ENCODE measurements at places on chromosomes 11 and 22.

DNA sequence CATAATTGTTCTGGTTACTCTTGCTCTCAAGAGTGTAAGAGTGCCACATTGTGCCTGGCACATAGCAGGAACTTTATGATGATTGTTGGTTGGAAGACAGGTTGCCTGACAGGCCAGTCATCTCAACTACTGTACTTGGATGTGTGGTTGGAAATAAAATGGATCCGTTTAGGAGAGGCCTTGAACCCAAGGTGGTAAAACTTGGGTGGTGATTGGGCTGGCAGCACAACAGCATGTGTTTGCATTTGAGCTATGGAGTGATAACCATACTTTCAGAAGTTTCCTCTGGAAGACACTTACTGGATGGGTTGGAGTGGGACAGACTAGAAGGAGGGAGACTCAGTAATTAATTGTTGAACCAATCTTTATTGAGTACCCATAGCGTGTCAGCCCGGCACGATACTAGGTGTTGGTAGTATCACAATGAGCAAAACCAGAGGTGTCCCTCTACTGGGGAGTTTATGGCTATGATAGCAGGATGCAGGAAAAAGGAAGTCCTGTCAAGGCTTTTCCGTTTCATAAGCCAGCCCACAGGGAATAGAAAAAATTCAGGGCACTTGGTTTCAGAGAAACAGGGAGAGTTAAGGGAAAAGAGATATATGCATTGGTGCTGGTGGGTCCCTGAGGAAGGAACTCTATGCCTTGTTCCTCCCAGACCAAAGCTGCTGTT is 3.1 kb upstream of the TMEM109 start:
- no peak for DNase-seq

- DNase-seq, result no peak
Observed at GRCh38 chr22:27086080-27087044, 429.0 kb downstream of the MIAT start.

DNA sequence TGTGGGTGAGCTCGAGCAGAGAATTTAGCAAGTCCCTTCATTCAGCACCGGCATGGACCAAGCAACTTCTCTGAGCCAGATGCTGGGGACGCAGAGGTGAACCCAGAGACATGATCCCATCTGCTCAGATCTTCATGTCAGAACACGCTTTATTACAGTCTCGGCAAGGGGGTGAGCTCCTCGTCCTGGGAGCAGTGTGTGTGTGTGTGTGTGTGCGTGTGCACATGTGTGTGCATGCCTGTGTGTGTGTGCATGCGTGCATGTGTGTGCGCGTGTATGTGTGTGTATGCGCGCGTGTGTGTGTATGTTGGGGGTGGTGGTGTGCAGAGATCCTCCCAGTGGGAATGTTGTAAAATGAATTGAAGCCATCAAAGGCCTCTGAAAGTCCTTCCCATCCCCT is 9.8 kb downstream of the MIAT start:
- no peak for DNase-seq

DNA sequence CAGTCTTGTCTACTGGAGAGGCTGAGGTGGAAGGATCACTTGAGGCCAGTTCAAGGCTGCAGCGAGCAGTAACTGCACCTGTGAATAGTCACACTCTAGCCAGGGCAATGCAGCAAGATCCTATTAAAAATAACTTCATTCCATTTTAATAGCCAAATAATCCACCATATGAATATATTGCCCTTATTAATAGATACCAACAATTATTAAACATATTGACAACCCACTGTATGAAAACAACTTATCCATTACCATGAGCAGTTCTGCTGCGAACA is 10.4 kb downstream of the GATD1 start:
- DNase-seq, result no peak

- DNase-seq, result no peak
Observed at GRCh38 chr22:26079009-26079408, 90.3 kb upstream of the SEZ6L start.

GRCh38 chr11:11449327-11449726 is 96.3 kb upstream of the CSNK2A3 start:
- no peak for DNase-seq

DNA sequence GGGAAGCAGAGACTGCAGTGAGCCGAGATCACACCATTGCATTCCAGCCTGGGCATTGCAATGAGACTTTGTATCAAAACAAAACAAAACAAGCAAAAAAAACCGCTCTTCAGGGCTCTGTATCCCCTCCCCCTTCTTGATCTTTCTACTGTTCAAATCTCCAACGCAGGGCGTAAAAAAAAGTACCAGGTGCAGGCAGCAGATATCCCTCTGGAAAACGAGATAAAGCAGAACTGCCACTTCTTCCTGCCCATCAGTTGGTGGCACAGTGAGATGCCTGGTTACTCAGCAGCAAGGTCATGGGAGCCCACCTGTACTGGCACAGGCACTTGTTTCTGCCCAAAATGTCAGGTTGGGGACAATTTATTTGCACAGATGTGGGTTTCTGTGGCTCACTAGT is 11.2 kb downstream of the CCS start:
- no peak for DNase-seq

DNA sequence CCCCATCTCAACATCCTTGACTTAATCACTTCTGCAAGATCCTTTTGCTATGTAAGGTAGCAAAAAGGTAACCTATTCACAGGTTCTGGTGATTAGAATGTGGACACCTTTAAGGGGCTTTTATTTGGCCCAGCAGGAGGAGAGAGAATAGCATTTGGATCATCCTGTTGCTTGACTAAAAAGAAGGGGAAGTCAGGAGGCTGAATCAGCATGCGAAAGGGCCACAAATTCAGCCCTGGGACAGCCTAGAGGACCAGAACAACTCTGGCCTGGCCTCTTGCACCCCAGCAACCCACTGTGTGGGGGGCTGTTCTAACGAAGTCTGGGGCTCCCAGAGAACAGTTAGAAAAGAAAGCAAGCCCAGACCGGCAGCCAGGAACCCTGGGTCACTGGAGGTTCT is 3.2 kb upstream of the HMOX1 start:
- no peak for DNase-seq

DNA sequence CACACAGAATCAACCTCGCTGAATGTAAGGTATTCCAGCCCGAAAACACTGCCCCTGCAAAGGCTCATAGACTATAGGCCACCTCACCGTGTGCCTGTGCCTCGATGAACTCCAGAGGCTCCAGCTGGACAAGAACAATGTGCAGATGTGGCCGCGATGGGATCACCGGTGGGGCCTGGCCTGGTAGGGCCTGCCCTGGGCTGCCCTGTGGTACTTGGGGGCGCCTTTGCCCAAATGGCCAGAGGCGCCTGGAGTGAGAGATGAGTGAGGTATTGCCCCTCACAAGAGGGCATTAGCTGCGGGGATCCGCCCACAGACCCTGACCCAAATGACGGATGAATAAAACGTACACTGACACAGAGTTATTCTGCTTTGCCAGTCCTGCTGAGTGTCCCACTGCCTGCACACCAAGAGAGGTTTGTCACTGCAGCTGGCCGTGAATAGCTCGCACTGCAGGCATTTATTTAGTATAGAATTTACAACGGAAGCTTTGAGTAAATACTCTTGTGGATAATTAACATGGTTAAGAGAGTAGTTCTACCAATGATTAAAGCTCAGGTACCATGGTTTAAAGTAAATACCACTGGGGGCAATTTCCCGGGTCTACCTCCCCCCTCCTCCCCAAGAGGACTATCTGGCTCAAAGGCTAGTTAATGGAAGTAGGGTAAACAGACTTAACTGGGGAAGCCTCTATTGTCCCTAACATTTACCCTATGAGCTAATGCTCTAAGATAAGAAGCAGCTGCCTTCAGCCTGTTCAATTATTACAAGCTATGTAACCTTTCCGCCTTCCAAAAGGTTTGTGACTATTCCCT is 101.1 kb upstream of the IGLL5 start:
- DNase-seq, result no peak

- no peak for DNase-seq
Observed at GRCh38 chr11:97140885-97141494, 751.2 kb downstream of the JRKL start.

DNA sequence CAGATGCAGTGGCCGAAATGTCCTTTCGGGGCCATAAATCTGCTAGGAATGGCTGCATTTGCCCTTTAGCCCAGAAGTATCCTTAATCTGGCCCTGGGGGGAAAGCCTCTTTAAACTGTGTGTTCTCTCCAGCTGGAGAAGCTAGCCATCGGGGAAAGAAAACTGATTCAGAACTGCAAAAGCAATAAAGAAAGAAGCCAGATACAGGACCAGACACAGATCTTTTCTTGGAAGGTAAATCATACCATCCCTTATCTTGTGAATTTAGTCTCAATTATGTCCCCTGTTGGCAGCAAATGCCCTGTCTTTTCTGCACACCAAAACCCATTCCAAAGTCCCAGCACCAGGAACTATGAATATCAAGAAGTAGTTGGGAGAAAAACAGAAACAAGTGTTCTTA is 25.6 kb downstream of the PC start:
- no peak for DNase-seq

- DNase-seq, result no peak
Observed at GRCh38 chr11:57413681-57414080, 13.2 kb downstream of the SLC43A3 start.

DNA sequence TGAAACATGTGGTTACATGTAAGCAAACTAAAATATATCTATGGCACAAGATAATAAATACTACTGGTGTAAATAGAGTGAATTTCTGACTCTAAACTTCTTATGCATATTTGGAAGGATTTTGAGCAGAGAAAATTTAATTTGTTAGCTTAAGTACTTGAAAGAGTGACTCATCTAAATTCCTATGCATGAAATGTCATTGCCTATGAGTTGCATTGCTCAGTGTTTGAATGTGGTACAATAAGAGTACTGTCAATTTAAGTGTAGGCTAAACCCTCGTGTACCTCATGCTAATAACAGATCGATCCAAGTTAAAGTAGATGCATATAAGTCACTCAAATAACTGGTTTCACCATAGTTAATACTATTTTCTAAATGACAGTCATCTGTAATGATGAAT is 5.3 kb upstream of the CARD18 start:
- no peak for DNase-seq

DNA sequence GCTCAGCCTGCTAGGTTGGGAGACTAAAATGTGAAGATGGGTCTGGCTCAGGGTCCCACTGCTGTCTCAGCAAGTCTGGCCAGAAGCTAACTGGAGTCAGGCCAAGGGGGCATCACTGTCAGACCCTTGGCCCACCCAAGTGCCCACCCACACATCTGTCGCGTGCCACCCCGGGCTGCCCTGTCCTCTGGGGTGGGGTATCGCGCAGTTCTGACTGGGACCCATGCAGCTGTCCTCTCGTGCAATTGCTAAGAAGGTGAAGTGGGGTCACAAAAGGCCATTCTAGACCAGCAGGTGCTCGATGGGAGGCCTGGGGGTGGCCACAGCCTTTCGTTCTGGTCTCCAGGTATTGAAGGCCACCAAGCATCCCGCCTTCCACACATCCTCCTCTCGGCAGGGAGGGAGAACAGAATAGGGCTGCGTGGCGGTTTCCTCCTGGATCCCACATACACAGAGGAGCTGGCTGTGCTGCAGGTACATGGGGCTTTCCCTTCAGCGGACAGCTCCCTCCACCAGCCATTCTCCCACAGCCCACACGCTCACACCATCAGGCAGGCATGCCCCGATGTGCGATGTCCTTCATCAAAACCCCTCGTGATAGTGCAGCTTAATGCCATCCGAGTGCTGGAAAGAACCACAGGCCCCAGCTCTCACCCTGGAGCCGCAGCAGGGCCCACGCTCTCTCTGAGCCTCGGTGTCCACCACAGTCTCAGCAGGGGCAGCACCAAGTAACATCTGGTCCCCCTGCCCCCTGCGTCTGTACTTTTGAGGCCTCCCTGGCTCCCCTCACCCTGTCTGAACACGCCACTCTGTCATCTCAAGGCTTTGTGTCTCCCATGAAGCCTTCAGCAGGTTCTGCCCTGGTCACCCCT is 37.6 kb downstream of the SHANK2 start:
- DNase-seq, result no peak

GRCh38 chr22:33887173-33887572 is 33.1 kb downstream of the LARGE1 start:
- DNase-seq, result no peak

GRCh38 chr11:64917663-64917995 is 620 bp upstream of the ATG2A start:
- no peak for DNase-seq

DNA sequence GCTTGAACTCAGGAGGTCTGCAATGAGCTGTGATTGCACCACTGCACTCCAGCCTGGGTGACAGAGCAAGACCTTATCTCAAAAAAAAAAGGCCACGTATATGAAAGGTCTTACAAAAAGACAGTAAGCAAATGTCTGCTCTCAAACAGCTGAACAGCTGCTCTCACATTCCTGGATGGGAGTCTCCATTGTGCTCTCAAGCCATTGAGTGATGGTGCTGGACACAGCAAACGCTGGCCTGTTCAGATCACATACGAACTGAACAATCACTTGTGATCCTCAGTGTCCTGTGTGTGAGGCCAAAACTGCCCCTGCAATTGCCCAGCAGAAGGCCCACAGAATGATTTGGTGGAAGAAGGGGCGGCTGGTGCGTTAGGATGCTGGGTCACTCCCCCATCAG is 34.4 kb upstream of the YWHAH start:
- DNase-seq, result no peak

DNA sequence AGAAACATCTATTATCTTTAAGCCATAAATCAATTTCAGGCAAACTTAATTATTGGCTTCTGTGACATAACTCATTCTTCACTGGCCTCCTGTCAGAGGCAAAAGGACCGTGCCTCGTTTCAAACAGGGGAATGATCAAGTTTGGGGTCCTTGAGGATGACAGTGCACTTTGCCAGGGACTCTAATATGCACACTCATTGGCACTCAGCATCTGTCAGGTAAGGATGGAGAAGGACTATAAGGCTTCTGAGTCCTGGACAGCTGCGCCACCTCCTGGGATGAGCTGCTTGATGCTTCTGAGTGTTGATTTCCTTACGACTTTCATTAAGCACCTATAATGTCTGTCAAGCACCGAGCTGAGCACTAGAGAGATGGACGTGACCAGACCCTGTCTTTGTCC is 20.2 kb downstream of the BPIFC start:
- DNase-seq, result no peak

- no peak for DNase-seq
Observed at GRCh38 chr11:121453589-121454299, 977 bp upstream of the SORL1-AS1 start.

- DNase-seq, result no peak
Observed at GRCh38 chr11:76131671-76132631, 74.4 kb downstream of the WNT11 start.

GRCh38 chr22:31977939-31978338 is 33.6 kb downstream of the YWHAH start:
- DNase-seq, result no peak

Measured in esophagus squamous epithelium (tissue), 5 donors.